ENCODE measurements at places on chromosomes 13 and 19. TPM values are rescaled to one million over a fixed set of nuclear protein-coding genes. Genes with fewer than 3 reads are reported as not detected.

Gene FBXO27
- total RNA-seq = 4.7 TPM

Gene SLC7A9
- total RNA-seq = under 0.01 TPM

Gene CD37
- not detected for total RNA-seq

Gene BEST2
- total RNA-seq = not detected

Gene C5AR1
- 0.29 TPM for total RNA-seq

Gene PEAK3
- total RNA-seq = under 0.01 TPM

Gene OR2Z1
- total RNA-seq = not detected

Gene MAP4K1
- total RNA-seq = under 0.01 TPM

Gene RNF225
- not detected for total RNA-seq

Gene PLVAP
- not detected for total RNA-seq

Gene USHBP1
- not detected for total RNA-seq

Gene RPS28
- total RNA-seq = 177 TPM

Gene CALR3
- not detected for total RNA-seq

Gene LILRA5
- total RNA-seq = 0.36 TPM

Gene FFAR2
- not detected for total RNA-seq

Gene IL11
- total RNA-seq = 1.2 TPM

Gene PCCA
- 40.5 TPM for total RNA-seq

Gene SLC8A2
- under 0.01 TPM for total RNA-seq

Gene EBI3
- total RNA-seq = not detected

All from osteoblast (primary cell).